Brain (organoid and tissue), 16 donors: ENCODE measurements at places on chromosomes 12 and 14. TPM values are rescaled to one million over a fixed set of nuclear protein-coding genes. Genes with fewer than 3 reads are reported as not detected.

Gene AMDHD1
- not detected for polyA plus RNA-seq

Gene REP15
- 0.53 TPM for polyA plus RNA-seq

Gene GPN3
- polyA plus RNA-seq, result 23.4 TPM

Gene C12orf54
- not detected for polyA plus RNA-seq

Gene SIX6
- 5.2 TPM for polyA plus RNA-seq

Gene KRT81
- polyA plus RNA-seq, result 0.76 TPM

Gene TBX5
- polyA plus RNA-seq, result not detected

Gene ENTPD5
- 10.8 TPM for polyA plus RNA-seq

Gene PFDN5
- polyA plus RNA-seq, result 938 TPM

Gene BIN2
- 1.3 TPM for polyA plus RNA-seq

Gene CD69
- not detected for polyA plus RNA-seq

Gene LTBP2
- 2.8 TPM for polyA plus RNA-seq

Gene HNF1A
- polyA plus RNA-seq, result not detected

Gene OR4N2
- polyA plus RNA-seq, result not detected

Gene LBHD2
- not detected for polyA plus RNA-seq
